Left renal cortex interstitium (tissue), 4 donors: ENCODE measurements at places on chromosomes 1 and 21. TPM values are rescaled to one million over a fixed set of nuclear protein-coding genes. Genes with fewer than 3 reads are reported as not detected.

DNA sequence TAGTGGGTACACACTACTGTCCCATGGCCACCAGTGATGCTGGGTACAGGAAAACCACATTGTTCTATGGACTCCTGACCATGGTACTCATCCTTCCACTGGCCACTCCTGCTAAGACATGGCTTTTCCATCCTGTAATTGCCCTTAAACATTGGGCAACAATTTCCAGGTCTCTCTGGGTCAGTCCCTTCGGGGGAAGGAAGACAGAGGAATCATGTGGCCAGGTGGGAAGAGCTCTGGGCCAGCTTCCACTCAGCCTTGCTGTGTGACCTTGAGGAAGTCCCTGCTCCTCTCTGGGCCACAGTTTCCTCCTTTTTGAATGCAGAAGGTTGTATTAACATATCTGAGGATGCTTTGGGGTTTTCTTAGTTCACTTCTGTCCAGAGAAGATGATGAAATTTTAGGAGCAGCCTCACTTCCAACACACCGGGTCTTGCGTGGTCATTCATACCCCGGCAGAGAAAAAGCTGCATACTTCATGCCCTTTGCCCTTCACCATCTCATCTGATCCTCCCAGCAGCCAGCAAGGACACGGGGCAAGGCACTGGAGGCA is 50.8 kb downstream of the SRRM1 start:
- no peak for DNase-seq

- no peak for DNase-seq
Observed at GRCh38 chr1:36359911-36360550, 25.7 kb downstream of the STK40 start.

DNA sequence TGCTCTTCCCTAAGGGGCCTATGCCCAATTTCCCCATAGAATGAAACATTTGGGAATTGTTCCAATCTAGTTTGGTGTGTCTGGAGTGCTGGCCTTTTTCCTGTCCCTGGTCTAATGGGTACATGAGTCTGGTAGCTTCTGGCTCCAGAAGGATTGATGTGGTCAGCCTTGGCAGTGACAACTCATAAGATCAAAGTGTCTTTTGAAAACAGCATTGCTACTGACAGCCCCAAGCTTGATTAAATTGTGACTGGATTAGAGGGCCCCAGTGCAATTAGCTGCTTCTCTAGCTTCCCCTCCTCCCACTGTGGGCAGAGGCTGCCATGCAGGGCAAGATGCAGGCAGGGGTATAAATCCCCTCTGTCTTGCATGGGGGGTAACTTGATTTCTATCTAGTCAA is 130.9 kb downstream of the UCK2 start:
- no peak for DNase-seq

DNA sequence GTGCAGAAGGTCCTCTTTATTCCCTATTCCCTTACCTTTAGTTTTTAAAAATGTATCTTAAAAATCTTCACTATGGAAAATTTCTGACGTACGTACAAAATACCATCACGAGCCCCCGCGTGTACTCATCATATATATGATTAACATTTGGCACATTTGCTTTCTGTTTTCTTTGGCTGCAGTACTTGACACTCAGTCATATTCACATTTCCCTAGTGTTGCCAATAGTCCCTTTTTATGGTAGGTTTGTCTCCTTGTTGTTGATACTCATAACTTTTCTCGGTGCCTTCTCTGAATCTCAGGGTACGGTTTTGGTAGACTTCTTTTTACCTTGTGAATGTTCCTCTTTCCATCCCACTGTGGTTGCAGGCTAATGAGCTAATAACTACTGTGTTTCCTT is 23.3 kb downstream of the KDM4A start:
- no peak for DNase-seq

DNA sequence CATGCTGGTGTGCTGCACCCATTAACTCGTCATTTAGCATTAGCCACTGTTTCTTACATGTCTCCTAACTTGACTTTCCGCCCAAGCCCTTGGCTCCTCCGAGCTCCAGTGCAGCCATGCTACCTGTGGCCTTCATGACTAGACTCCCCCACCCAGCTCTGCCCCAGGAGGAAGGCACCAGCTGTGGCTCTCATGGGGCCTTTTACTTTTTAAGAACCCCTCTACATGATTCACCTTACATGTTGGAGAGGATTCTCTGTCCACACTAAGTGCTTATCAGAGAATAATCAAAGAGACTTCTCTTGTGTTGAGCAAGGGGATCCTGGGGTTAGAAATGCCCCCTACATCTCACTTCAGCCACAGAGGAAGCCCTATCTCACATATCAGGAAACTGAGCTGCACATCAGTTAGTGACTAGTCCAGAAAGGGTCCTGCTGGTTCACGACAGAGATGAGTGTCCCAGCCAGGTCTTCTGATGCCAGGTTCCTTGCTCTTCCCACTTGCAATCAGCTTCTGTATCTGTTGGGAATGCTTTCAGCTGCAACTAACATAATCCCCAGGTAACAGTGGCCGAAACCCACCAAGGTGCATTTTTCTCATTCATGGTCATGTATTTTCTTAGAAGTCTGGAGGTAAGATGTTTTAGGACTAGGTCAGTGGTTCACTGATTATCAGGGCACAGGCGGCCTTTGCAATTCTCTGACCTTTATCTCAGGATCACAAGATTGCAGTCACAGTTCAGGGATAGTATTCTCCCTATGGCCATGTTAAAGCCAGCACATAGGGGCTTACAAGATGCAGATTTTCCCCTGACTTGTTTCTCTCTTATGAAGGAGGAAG is 45.9 kb downstream of the KLHDC7A start:
- no peak for DNase-seq

- peak; percentile 82 for DNase-seq
Observed at GRCh38 chr1:64268653-64269557, 65.5 kb downstream of the UBE2U start.

DNA sequence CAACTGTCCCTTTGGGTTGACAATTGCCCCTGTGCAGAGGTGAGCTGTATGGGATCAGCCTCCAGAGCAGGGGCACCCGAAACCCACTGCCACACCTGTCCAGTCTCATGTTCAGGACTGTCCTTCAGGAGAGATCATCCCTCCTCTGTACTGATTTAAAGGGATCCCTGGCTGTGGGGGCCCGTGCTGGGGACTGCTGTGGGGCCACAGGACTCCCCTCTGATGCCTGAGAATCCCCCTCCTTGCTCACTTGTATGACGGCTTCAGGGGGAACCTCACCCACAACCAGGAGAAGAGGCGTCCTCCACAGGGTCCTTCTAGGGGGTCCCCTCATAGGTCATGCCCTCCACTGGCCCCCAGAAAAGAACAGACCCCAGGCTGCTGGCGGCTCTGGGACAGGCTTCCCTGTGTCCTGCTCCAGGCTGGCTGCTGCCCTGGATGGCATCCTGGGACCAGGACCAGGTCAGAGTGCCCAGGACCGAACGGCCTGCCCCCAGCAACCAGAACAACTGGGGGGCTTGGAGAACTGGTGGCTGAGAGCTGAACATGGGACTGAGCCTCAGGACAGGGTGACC is 77.5 kb upstream of the ACTRT2 start:
- DNase-seq: no peak

GRCh38 chr1:67556297-67556900 is 126.2 kb upstream of the SERBP1 start:
- DNase-seq: no peak

GRCh38 chr1:198741744-198742143 is 102.9 kb downstream of the PTPRC start:
- DNase-seq: no peak

DNA sequence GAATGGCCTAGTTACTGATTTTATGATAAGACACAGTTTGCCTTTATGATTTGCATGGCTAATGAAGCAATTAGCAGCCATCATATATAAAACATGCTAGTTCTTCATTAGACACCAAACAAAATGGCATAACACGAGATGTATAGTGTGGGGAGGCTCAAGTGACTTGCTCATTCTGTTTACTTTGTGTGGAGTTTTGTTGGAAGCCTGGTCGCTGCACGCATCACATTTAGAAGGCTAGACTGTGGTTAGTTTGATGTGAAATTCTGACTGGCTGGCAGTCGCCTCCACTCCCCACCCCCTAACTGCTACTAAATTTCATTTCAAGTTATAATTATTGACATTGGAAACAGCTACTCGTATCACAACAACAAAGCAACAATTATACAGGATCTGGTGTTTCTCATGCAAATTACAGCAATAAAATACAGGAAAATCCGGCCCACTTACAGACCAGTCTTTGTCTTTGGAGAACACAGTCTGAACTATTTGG is 356.1 kb downstream of the LMO4 start:
- no peak for DNase-seq

- no peak for DNase-seq
Observed at GRCh38 chr1:248696774-248697173, 5.8 kb downstream of the OR14I1 start.

DNA sequence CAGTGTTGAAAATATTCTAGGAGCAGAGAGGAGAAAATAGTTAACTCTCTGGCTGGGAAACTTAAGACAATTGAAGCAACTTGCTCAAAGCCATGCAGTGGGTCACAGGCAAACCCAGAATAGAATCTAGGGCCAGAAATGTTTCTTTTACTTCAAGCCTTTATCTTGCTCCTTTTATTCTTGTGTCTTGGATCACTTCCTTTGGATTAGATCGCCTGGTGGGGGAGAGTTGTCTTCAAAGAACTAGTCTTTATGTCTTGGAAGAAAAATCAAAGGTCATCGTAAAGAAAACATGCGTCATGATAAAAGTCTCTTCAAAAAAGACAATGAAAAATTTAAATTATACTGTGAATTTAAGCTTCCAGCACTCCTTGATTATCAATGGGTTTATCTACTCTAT is 493.6 kb upstream of the USP24 start:
- DNase-seq: no peak

DNA sequence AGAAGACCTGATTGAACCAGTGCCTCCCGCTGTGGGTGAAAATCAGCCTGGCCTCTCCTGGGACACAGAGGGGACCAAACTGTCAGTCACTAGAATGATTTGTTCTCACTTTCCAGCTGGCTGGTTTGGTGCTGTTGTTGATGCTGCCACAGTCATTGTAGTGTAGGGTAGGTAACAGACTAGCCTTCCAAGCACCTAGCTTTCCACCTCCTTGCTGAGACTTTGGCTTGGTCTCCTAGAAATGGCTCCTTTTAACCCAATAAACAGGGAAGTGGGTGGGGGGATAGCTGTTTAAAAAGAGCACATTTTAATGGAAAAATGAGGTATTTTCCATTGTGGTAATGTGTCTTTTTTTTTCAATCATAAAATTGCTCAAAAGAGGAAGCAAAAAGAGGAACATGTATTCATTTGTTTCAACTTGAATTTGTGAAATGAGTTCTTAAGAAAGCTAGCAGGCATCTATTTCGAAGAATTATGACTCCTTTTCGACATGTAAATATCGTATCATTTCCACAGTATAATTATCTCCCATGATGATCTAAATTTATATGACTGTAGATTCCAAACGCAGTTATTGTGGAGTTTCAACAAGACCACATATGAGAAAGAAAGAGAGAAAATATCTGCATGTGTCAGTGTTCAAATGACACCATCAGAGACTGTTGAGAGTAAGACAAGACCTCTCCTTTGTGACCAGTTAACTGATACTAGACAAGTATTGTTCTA is 190.1 kb downstream of the HLX start:
- no peak for DNase-seq

GRCh38 chr1:69595486-69595885 is 27.8 kb downstream of the LRRC7 start:
- DNase-seq: no peak

- DNase-seq: peak; percentile 83
Observed at GRCh38 chr1:54792686-54793282, 8.3 kb downstream of the TTC22 start.

DNA sequence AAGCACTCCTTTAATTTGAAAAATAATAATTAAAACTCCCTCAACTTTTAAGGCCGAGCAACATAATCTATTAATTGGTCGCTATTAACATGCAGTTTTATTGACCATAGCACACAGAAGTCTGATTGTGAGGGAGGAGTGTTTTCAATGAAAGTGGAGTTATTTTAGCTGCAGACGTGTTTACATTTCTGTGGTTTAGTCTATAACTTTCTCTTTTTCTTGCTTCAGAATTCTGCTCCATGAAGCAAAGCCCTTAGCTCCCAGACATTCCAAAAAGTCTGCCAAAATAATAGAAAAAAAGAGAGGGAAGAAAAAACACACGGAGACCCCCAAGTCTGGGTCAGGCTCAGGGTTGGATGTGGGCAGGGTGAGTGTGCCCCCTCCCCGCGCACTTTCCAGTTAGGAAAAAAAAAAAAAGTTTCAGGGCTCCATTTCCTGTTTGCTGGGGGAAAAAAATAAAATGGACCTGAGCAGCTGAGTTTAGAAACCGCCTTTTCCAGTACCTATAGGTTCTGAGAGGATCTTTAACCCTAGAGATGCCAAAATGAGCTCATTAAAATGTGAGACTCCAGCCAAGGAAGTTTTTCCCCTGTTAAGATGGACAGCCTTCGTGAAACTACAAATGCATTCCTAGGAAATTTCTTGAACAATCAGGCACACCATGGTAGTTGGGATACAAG is 143.7 kb upstream of the ETS2 start:
- no peak for DNase-seq

GRCh38 chr1:45334308-45335245 is 5.4 kb upstream of the TOE1 start:
- DNase-seq: no peak

DNA sequence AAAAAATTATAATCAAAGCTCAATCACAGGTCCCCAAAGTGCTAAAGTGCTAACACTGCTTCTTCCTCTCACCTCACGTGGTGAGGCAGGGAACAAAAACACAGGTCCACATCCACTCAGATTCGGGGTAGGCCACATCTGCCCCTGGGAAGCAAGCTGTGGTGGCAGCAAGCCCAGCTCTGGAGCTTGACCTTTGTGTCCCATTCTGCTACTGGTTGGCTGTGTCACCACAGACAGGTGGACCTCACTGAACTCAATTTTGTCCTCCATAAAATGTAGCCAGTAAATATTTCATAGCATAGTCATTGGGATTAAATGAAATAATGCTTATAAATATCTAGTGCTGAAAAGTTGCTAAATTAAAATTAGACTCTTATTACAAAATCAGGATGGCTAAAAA is 8.5 kb downstream of the AZIN2 start:
- no peak for DNase-seq

DNA sequence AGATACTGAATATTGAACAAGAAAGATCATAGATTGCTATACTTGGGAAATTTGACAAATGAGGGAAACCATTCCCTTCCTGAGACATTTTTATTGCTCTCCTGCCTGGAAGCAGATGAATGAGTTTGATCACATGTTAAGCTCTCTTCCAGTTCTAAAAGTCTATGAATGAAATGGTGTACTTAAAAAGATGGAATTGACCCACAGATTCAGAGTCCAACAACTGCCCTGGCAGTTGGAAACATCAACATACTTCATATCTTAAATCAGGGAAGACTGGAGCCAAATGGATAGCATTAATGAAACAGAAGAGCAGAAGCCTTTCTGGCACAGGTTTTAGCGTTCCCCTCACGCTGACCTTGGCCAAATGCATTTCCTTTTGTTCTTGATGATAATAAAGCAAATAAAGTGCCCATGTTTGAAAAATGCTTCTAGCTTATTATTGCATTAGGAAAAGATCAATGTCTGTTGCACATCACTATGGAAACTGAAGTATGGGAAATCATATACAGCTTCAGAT is 142.6 kb downstream of the ESRRG start:
- no peak for DNase-seq

GRCh38 chr1:174988539-174988938 is 11.2 kb upstream of the CACYBP start:
- DNase-seq: no peak

- no peak for DNase-seq
Observed at GRCh38 chr1:235023711-235024439, 104.8 kb downstream of the TOMM20 start.

GRCh38 chr1:174217248-174217647 is 57.9 kb downstream of the RABGAP1L start:
- no peak for DNase-seq

Gene F13B
- polyA plus RNA-seq: not detected

Gene C4BPB
- polyA plus RNA-seq: 0.32 TPM

Gene FAM72D
- 2.1 TPM for polyA plus RNA-seq

Gene IVL
- 0.27 TPM for polyA plus RNA-seq

Gene CRYZL1
- 60.7 TPM for polyA plus RNA-seq

Gene DDR2
- 17.4 TPM for polyA plus RNA-seq
